Nucleus accumbens (tissue), 56 donors: ENCODE measurements at places on chromosomes 6 and 20.

GRCh38 chr6:129874837-129875236 is 13.7 kb upstream of the TMEM244 start:
- DNase-seq = no peak

GRCh38 chr20:23515250-23515939 is 24.5 kb downstream of the CST8 start:
- DNase-seq = no peak

- no peak for DNase-seq
Measured at GRCh38 chr20:44597930-44598329, 15.6 kb downstream of the PKIG start.

- no peak for DNase-seq
Measured at GRCh38 chr6:34656378-34657036, 40.1 kb downstream of the ILRUN start.

GRCh38 chr6:161031721-161032495 is 40.3 kb downstream of the MAP3K4 start:
- no peak for DNase-seq

GRCh38 chr6:52410979-52411378 is 9.2 kb upstream of the EFHC1 start:
- no peak for DNase-seq

DNA sequence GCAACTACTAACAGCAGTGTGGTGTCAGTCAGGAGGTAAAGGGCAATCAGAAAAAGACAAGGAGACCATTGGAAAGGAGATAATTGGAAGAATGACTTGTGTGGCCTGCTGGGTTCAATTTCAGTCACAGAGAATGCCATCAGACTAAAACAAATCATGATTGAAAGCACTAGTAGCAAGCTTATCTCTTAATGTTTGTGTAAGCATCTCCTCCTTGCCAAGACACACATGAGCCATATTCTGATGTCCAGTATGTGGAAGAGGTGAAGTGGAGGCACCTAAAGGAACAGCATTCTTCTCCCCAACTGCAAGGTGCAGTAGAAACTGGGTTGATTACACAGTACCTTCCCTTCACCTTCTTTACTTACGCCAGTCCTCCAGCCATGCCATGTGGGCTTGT is 287.5 kb downstream of the ZFAND3 start:
- DNase-seq = no peak

DNA sequence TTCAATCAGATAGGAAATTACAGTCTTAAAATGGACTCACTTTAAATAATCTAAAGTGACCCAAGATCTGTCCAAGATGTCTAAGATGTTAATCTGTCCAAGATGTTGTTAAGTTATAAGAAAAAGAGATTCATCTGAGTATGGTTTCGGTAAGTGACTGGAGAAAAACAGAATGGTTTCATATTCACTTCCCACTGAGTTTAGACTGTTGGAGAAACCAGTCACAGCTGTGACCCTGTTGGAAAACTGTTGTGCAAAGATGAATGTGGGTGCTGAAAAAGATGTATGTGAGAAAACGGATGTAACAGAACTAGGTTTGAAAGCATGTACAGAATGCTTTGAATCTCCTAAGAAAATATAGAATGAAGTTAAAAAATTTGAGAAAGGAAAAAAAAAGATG is 325.9 kb downstream of the COL12A1 start:
- DNase-seq = no peak

DNA sequence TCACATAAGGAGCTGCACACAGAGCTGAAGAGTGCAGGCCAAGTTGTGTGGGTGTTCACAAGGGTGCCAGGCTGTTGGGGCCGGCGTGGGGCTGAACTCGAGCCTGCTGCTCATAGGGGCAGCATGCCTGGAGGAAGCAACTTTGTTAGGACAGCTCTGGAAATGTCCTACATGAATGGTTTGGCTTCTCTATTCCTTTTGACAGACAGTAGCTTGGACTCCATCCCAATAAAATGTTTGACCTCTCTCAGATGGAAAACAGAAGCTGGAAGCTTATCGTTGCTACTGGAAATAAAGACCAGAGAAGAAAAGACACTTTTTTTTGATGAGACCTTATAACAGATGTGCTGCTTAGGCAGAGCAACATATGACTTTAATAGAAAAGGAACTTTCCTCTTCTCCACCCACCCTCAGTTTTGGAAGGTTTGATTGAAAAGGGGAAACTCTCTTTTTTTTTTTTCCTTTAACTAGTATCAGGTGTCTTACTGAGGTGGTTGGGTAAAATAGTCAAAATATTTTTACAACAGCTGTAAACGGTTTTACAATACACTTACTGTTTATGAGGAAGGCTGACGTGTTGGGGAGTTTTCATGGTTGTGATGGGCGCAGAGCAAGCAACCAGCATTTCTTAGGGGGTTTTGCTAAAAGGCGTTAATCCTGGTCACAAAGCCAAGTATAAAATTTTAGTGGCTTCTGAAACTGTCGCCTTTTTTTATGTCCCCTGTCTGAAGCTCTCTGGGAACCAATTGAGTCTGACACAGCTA is 80.7 kb upstream of the EEF1E1 start:
- no peak for DNase-seq

DNA sequence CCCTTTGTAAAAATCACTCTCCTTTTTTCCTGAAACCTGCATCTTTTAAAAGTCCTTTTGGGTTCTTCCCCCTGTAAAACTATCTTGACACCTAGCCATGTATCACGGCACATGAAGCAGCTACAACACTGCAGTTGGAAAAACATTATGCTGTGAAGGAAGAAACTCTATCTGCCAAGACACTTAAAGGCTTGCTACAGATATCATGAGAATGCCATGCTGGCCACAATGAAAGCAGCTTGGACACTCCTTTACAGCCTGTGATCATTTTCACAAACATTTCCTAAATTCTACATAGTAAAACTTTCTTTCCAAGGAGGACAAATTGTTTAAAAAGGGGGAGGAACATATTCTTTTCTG is 31.8 kb downstream of the CNKSR3 start:
- DNase-seq = no peak

DNA sequence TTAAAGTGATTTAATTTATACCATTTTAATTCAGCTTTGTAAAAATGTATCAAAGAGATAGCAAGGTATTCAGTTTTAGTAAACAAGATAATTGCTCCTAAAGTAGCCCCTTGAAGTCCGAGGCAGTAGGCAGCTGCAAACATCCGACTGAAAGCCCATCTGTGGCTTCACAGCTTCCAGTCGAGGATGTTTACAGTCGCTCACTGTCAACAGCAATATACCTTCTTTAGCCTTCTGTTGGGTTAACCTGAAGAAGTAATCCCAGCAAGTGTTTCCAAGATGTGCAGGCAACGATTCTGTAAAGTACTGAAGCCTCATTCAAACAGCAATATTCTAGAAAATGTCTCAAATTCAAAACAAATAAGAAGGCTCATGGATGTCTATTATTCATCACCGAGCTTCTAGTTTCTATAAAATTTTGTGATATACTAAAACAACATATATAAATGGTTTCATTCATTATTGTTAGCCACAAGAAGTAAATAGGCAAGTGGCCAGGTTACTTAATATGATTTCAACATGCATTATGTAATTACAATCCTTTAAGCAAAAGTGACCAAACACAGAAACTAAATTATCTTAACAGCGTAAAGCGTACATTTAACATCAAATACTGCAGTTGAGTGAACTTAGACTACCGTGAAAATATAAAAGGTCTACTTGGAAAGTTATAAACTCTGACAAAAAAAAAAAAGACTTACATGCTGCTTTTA is 115.0 kb downstream of the OGFRL1 start:
- no peak for DNase-seq

DNA sequence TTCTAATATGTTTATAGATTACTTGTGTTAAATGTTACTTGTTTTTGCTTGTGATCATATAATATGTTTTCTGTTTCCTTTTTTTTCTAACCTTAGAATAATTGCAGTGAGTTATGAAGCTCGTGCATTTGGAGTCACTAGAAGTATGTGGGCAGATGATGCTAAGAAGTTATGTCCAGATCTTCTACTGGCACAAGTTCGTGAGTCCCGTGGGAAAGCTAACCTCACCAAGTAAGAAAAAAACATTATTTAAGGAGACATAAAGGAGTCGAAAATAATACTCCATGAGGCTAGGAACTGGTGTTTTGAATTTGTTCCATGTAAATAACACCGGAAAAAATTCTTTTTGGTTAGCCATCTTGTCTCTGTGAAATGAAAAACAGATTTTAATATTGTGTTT is 6.9 kb downstream of the POLH start:
- DNase-seq = no peak

- no peak for DNase-seq
Measured at GRCh38 chr20:1003920-1004697, 2.0 kb upstream of the RSPO4 start.

DNA sequence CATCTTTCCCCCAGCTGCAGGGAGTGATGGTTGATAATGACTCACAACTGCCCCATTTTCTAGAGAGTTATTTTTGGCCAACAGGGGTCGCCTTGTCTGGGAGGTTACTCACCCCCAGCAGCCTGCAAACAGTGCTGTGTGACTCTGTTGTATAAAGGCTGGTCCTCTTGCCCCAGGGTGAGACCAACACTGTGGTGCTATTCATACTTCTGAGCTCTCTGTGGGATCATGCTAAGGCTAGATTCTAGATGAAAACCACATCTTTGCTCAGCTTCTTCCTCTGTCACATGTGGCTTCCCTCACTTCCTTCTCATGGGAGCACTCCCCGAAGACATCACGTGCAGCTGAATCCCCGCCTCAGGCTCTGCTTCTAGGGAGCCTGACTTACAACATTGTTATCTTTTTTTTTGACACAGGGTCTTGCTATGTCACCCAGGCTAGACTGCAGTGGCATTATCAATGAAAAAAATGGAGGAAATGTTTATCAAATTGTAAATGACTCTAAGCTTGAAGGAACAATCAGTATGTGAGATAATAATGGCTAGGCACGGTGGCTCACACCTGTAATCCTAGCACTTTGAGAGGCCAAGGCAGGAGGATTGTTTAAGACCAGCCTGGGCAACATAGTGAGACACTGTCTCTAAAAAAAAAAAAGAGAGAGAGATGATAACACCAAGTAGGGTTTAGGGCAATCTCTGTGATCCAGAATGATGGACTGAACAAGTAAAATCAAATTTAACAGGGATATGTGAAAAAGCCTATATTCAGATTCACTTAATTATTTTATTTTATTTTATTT is 55.7 kb upstream of the SLC23A2 start:
- DNase-seq = no peak

DNA sequence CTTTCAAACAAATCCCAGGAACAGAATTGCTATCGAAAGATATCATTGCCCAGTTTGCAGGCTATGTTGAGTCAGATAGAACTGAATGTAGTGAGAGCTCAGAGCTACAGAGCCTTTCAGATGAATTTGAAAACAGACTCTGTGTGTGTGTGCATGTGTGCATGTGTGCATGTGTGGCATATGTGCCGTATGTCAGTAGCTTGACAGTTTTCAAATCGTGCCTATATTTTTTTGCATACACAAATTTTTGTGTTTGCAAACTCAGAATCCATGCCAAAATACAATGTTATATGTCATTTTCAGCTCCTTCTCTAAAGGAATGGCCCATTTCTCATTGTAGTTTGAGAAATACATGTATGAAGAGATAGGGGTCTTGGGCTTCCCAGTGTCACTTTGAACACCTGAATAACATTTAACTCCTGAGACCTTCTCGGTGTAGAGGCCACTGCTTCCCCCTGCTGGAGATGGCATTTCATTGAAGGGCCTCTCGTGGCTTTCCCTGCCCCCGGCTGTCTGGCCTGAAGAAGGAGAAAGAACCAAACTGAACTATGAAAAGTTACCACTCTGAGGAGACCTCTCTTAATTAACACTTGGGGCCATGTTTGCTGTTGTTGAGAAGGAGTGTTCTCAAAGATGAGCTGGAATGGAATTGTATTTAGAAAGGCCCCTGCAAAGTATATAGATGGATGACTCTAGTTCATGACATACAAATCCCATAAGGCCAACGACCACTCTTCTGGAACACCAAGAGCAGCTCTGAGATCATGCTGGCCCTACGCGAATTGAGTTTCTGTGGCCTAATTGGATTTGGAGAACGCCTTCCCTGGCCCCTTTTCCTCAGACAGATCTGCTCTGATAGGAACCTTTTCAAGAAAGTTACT is 58.7 kb downstream of the VAPB start:
- DNase-seq = peak; percentile 12
